Fibroblast of upper back skin (primary cell): ENCODE measurements at places on chromosomes 2 and 18.

DNA sequence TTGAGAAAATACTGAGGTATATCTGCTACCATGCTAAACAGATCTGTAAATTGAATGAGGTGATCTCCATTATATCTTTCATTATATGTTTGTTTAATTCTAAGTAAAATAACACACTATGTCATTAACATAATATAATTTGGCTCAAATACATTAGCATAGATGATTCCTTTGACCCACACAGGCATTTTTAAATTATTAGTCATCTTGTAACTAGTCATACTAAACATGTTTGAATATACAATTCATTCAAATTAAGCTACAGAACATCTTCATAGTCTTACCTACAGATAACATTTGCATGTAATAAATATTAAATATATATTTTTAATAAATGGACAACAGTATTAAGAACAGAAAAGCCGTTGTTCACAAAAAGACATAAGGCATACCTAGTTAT lies 52.7 kb upstream of the KYNU start:
- DNase-seq: no peak

- no peak for DNase-seq
Measured at GRCh38 chr2:80987466-80987865, 682.9 kb upstream of the LRRTM1 start.

DNA sequence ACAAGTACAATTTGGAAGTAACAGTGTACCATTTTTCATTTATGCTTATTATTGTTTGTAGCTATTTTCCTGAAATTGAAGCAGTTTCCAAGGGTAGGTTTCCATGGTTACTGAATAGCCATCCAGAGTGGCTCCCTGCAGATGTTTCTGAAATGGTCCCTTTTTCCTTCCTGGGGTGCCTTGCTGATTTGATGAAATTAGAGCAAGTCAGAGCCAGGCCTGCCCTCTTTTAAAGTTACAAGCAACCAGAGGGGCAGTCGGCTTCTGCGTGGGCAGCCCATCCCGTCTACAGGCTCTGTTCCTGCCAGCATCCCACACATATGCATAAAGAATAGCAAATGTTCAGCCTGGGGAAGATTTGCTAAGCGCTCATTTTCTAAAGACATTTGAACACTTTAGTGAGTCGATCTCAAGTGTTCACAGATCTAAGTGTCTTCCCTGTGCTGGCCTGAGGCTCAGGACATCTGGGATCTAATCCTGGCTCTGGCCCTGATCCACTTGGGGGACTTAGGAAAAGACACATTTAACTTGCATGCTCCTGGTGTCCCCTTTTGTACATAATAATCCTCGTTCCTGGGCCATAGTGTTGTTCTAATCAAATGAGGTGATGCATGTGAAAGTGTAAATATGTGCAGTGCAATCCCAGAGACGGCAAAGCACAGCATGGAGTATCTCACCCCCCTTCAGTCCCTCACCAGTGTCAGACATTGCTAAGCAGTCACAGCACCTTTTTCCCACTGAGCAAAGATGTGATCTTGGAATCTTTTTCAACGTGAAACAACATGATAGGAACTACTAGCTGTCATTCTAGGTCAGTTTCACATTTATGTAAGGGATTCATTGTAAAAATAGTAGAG lies 92.2 kb downstream of the STPG4 start:
- DNase-seq: no peak

GRCh38 chr2:16071865-16072637 lies 131.7 kb downstream of the MYCN start:
- no peak for DNase-seq

DNA sequence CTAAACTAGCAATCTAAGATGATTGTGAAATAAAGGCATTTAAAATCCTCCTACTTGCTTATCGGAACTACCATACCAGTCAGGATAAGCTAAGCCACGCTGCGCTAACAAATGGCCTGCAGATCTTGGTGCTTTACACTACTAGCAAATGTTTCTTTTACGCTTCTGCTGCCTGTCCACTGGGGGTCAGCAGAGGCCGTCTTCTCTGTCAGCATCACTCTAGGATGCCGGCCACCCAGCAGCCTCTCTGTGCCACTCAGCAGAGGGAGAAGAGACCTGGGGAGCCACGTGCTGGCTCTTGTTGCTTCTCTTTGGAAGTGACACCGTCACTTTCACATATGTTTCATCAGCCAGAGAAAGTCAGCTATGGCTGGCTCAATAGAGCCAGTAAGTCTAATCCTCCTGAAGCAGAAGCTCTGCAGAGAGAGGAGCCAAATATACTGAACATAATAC lies 36.6 kb downstream of the COPS8 start:
- DNase-seq: peak; percentile 84

DNA sequence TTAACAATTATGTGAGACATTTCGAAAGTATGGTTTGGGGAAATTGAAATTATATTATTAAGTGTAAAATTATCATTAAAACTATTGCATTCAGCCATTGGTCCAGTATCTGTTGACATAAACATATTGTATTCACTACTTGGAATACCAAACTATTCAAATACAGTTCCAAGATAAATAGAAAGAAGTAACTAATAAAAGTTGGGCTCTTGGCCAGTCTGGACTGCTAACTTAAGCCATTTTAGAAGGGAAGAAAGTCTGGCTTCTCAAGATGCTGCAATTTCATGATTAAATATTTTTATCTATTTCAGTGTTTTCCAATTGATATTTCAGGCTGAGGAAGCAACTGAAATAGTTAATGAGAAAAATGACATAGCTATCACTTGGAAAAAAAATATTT lies 109.8 kb upstream of the CHRNA1 start:
- peak; percentile 33 for DNase-seq

- DNase-seq: no peak
Measured at GRCh38 chr2:10518470-10519393, 70.6 kb upstream of the ODC1 start.

DNA sequence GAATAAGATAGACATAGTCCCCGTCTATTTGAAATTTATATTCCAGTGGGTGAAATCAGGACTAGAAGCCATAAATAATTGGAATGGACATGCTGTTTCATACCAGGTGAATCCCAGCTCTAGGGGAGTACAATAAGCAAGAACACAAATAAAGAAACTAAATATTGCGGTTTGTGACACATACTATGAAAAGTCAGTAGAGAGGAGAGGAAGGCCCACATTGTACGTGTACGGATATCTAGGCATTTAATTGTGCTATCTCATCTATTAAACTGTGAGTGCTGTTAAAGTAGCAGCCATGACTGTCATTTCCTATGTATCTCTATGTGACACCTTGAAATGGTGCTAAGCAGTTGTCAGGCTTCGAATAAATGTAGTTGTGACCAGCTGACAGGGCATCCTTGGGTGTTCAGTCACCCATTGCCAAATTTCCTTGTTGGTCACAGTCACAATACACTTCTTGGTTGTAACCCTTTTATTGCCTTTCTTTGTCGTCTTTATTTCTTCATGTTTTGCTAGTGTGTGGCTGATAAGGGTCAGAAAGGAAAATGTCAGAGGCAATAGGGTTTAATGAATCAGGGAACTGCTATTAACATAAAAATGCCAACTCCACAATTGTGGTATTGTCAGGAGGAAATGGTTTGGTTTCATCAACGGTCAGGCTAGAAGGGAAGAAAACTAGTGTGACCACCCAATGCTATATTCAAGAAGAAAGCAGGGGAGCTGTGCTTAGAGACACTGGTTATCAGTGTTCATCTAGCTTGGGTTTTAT lies 31.5 kb downstream of the CPO start:
- DNase-seq: no peak

DNA sequence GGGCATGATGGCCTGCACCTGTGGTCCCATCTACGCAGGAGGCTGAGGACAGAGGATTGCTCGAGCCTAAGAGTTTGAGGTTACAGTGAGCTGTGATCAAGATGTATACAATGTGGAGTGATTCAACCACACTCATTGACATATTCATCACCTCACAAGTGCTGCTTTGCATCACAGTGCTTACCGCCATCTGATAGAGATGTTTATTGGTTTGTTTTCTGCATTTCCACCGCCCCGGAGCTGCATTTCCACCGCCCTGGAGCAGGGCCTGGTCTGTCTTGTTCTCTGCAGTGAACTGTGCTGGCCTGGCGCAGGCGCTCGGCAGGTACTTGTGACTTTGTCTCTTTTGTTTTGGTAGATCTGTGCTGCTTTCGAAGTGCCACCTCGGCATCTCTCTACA lies 96.0 kb downstream of the SMAD7 start:
- no peak for DNase-seq

DNA sequence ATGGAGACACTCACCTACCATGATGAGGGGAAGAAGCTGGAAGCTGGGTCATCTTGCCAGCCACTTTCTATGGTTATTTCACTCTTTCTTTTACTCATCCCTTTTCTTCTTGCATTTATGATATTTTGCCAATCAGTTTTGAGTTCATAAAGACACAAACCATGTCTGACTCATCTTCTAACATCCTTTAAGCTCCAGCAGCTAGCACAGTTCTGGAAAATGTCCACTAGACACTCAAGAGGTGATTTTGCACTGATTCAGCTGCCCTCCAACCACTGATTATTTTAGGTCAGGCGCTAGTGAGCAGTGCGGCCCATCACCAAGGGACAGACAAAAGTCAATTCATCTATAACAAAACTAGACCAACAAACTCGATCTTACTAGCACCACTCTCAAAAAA lies 537.1 kb upstream of the ID2 start:
- peak; percentile 94 for DNase-seq

DNA sequence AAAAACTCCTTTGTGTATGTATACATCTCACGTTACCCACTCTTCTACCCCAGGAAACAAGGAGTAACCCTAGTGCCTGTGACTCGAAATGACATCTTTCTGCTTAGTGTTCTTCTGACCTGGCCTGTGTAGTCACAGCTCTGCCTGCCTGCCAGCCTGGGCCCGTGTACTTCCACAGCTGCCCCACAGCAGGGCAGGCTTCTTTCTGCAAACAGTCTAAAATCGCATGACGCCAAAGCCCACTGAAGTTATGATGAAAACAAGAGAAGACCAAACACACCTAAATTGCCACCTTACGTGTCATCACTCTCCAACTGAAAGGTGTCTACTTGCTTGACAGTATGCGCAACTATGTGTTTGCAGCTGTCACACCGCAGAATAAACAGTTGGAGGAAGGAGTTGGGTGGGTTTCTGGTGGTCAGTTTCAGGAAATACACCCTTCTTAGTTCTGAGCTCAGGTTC lies 1.5 kb downstream of the GAREM1 start:
- DNase-seq: no peak

- peak; percentile 57 for DNase-seq
Measured at GRCh38 chr2:7878786-7879482, 802.9 kb upstream of the ID2 start.

- DNase-seq: peak; percentile 84
Measured at GRCh38 chr2:20093263-20094141, 42.1 kb upstream of the LAPTM4A start.

DNA sequence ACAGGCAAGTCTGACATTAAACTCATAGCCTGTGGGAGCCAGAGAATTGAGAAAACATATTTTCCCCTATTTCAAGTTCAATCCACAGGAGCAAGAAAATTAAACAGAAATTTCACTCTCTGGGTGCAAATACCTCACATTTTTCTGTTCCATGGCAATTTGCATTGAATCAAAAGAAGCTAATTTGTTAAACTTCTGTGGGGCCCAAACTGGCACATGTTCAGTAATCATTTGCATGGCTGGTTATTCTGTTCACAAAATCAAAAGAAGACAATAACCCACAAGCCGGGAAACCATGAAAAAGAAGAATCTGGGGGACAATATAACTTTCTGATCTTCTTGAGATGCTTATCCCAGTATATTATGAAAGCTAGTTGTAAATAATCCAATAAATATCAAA lies 363.1 kb downstream of the LRP1B start:
- DNase-seq: no peak

GRCh38 chr2:136195226-136195625 lies 77.3 kb upstream of the CXCR4 start:
- no peak for DNase-seq

DNA sequence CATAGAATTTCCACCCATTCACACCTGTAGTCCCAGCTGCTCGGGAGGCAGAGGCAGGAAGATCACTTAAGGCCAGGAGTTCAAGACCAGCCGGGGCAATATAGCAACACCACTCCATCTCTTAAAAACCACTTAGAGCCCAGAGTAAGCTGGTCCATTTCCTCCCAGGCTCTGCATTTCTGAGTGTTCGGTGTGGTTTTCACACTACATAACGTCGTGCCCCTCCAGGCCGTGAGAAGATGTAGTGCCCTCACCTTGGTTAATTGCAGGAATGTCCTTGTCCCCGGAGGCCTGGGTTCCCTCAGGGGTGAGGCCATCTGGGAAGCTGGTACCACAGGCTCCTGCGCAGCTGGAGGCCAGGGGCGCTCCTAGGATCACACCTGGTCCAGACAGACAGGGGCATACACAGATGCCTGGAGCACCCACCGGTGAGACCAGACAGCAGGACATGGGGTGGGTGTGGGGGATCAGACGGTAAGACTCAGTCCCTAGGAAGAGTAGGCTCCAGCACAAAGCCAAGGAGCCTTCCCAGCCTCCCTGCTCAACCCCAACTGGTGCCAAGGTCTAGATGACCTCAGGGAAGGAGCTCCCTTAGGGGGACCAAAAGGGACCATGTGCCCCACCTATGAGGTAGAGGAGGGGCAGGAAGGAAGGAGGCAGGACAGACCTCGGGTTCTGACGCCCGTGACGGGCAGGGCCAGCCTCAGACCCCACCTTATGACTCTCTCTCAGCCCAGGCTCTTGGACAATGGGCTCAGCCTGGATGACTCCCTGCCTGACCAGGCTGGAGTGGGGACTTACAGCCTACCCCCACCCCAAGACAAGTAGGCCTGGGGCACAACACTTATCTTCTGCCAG lies 752 bp downstream of the ASTL start:
- no peak for DNase-seq

GRCh38 chr2:30915486-30915885 lies 108.2 kb upstream of the CAPN13 start:
- peak; percentile 7 for DNase-seq

DNA sequence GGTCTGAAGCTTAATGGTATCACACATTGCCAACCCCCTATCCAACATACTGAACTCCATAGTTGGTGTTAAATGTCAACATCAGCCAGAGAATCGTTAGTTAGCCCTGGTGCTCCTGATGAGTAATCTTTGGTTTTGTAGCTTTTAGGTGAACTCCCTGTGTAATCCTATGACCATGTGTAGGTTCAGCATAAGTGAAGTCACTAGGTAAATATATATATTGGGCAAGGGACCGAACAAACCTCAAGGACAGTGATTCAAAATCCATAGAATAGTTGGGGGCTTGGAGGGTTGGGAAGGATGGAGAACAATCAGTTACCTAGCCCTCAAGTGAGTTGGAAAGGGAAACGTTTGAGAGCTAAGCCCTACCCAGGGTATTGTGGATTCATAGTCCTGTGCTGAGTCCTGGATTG lies 16.0 kb upstream of the AP1S3 start:
- no peak for DNase-seq

- DNase-seq: no peak
Measured at GRCh38 chr18:79486356-79487182, 90.8 kb downstream of the NFATC1 start.
